ENCODE measurements at places on chromosomes 2 and 18.
A peak's percentile ranks its signal among the peaks of the same experiment; 100 is the strongest.

GRCh38 chr2:3519255-3520205 lies at the start of gene ADI1:
ADI1 (minus strand) TSS chr2:3519531; CDS start chr2:3519487, 44 bp downstream.
- peak; percentile 77 for DNase-seq

GRCh38 chr2:216873573-216873972 lies 13.7 kb upstream of the TNP1 start:
- DNase-seq, result no peak

GRCh38 chr2:6325616-6326015 lies 540.1 kb downstream of the CMPK2 start:
- DNase-seq, result no peak

DNA sequence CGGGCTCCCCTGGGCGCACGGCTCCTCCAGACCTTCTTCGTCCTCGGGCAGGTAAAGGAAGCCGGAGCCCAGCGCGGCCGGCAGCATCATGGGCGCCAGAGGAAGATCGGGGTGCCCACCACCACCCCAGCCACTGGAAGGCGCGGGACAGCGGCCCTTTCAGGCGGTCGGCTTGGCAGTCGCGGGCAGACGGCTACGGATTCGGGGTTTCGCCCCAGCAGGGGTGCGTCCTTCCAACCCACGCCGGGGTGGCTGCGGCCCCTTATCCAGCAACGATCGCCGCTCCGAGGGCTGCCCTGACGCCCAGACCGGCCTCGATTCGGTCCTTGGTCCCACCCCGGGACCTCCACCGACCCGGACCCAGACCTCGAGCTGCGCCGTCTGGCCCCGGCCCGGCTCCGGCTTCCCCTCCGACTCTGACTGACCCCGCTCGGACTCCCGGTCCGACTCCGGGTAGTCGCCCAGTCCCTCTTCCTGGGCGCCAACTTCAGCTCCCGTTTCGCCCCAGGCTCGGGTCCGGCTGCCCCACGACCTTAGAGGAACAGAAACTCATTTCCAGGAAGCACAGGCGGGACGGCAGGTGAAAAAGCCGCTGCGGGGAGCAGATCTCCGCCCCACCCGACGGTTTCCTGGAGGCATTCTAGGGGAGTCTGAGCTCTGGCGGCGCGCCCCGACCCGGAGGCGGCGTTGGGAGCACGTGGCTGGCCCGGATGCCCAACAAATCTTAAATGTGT lies 30.2 kb upstream of the SSB start:
- DNase-seq, result no peak

DNA sequence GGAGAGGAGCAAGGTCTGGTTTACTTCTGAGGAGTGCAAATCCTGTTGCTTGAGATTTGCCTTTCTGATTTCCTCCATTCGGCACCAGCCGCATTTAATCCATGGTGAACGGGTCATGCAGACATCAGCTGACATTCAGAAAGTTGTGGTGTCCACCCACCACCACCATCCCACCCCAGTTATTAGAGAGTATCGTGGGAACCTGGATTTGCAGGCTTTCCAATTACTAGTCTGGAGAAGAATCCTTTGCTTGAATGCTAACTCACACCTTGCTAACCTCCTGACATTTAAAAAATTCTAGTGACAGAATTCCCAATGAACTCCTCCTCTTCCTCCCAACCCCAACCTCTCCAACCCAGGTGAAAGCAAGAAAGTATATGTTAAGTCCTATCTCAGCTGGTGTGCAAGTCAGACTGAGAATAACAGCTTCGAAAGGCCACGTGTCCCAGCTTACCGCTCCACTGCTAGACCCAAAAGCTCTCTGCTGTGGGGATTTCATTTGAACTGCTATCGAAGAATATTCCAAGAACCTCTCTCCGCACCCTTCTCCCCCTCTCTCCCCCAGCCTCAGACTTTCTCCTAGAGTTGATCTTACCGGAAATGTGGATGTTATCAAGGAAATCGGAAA lies 17.7 kb downstream of the BCL11A start:
- no peak for DNase-seq

- DNase-seq, result no peak
Measured at GRCh38 chr2:30628341-30628740, 178.9 kb downstream of the CAPN13 start.

DNA sequence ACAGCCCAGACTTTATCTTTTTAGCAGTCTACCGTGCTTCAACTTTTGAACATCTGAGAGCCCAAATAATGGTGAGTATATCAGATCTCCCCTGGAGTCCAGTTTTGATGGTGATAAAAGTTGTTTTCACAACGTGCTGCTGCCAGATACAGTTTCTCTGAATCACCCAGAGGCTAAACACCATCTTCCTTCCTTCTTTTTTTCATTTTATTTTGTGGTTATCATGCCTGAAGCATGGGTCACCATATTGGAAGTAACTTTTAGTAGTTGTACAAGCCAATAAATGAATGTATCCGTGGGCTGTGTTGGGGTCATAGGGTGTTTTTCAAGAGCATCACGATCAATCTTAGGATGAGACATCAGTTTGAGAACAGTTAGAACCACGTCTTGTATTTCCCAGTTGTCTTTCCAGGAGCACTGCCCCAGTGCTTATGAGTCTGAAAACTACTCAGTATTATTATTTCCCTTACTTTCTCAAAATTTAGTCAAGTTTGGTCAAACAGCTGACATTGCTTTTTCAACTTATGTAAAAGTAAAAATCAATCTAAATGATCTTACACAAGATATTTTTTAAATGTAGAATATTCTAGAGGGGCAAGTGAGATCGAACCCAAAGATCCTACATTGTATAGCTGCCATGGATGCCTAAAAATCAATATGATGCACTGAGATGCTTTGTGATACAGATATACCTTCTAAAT lies 311.4 kb downstream of the CTNNA2 start:
- no peak for DNase-seq

DNA sequence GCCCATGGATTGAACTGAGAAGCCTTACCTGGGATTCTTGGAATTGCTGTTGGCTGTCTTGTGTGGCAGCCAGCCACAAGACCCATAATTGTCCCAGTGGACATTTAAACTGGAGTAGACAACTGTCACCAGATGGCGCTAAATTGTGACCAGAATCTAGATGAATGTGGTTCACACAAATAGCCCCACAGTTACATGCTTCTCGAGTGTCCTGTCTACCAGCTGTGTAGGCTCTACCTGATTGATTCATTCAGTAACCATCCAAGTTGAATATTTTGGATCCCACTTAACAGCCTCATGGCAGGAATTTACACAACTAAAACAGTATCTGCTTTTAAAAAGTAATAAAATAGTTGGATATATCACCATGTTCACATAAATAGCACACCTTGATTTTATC lies 73.2 kb downstream of the MAP4K4 start:
- peak; percentile 59 for DNase-seq

DNA sequence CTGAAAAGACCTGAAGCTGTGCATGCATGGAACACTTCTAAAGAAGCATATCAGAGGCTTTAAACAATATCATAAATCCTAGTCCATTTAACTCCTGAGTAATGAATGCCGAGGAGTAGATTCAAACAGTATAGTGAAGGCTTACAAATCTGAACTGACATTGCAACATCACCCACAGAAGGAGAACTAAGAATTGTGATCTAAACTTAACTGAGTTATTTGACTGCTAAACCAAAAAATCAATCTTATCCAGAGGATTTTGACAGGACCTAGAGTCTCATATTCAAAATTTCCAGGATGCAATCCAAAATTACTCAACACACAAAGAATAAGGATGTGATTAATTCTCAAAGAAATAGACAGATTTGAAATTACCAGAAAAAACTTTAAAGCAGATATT lies 181.0 kb downstream of the SLC39A10 start:
- DNase-seq, result no peak

DNA sequence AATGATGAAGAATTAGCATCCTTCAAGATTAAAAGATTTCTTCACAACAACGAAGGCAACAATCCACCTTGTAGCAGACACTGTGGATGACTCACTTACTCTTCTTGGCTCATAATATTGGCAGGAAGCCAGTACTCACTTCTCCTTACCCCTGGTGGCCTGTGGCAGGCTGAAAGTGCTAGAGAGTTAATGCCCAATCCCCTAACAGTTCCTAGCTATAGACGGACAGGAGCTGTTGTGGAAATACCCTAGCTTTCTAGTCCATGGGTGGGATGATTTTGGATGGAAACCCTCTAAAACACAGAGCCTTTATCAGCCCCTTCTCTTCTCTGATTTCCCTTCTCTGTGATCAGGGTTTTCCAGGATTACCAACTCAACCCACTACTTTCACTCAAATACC lies 128.6 kb upstream of the NYAP2 start:
- DNase-seq, result peak; percentile 26

DNA sequence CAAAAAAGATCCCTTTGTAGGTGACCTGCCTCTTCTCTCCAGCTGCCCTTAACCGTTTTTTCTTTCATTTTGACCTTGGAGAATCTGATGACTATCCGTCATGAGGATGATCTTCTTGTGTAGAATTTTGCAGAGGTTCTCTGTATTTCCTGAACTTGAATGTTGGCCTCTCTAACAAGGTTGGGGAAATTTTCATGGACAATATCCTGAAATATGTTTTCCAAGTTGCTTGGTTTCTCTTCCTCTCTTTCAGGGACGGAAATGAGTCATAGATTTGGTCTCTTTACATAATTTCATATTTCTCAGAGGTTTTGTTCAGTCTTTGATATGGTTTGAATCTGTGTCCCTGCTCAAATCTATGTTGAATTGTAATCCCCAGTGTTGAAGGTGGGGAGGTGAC lies 34.0 kb downstream of the ZC3H8 start:
- no peak for DNase-seq

DNA sequence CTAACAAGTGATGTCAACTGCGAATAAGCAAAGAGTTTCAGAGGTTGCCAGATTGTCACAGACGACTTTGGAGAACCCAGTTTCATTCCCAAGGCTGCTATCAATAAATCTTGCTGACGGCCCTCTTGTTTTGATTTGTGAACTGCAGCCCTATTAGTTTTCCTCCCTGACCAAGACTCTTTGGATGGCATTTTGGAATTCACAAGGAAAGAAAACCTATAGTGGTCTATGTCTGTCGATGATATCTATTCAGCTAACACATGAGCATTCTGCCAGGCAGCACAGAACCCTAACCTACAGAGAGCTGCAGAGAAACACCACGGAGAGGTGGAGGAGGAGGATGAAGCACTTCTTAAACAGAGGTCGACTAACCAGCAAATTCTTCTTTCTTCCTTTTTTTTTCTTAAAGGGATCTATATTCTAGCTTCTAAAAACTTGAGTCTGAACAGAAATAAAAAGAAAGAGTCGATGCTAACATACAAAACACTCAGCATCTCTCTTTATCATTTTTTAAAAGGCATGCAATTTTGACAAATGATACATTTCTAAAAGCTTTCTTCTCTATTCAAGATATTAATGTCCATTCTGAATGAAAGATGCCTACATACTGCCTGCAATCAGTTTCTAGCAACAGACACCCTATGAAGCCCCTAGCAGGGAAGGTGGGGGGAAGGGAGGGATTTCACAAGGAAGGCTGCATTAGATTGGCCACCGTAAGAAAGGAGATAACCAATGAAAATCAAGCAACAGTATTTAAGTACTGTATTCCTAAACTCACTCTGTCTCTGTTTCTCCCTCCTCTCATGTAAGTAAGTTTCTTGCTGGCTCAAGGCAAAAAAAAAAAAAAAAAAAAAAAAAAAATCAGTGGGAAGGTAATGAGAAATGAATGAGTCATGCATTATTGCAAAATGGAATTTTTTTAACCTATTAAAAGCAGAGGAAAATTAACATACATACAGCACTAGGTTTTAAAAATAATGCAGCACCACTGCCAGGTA lies 83.0 kb upstream of the CHRNA1 start:
- DNase-seq, result no peak

DNA sequence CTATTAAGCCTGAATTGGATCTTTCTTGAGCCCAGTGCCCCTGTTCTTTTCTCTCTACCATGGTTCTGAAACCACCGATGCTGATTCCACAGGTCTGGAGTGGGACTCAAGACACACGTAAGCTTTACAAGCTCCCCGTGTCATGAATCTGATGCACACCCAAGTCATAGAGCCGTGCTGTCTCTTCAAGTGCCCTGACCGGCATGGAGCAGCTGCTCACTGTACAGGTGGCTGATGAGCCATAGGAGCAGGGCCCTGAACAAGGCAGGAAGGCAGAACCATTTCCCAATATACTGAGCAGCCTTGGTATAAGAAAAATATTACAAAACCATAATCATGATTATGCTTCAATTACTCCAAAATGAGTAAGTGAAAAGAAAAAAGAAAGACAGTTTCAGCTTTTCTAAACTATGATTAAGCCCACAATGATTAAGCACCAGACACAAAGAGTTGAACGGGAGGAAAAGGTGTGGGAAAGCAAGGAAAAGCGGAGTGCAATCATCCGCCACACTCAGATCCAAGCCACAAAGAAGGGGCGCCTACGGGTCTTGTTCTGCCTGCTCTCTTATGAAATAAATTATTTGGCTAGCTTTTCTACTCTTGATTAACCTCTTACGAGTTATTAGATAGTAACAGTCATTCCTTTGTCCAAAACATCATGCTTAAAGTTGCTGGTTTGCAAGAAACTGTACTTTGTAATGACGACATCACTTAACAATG lies 41.7 kb downstream of the NOL10 start:
- DNase-seq, result no peak

DNA sequence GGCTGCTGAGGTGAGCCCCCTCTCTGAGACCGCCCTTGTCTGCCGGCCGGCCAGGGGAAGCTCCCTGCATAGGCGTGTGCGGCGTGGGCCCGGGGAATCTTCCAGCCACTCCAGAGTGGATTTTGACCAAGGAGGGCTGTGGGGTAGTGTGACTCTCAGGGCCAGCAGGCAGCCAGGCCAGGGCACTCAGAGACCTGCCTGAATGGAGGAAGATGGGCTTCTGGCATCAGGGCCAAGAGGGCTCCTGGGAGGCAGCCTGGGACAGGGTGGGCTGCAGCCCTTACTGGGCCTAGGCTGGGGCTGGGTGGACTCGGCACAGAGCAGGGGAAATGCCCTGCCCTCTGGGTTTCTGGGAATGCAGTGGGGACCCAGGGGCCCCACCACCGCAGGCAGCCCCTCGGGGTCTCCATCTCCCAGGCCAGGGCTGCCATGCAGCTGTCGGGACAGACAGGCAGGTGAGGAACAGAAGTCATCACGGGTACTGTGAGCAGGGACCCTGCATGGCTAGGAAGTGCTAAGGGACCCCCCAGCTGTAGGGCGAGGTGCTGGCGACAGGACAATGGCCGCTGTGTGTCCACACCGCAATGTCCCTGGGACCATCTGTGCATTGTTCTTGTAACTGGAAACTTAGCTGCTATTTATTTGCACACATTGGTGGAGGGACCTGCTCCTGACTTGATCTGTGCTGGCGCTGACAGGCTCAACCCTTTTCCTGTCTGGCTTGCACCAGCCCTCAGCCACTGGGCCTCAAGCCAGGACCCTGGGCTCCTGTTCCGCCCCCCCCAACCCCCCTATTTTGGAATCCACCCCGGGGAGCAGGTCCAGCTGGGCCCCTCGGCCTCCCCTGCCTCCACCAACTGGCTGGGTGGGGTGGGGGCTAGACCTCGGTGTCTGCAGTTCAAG lies 4.1 kb downstream of the PDCD1 start:
- DNase-seq, result no peak

- no peak for DNase-seq
Measured at GRCh38 chr2:120791243-120791961, 55.7 kb downstream of the GLI2 start.

DNA sequence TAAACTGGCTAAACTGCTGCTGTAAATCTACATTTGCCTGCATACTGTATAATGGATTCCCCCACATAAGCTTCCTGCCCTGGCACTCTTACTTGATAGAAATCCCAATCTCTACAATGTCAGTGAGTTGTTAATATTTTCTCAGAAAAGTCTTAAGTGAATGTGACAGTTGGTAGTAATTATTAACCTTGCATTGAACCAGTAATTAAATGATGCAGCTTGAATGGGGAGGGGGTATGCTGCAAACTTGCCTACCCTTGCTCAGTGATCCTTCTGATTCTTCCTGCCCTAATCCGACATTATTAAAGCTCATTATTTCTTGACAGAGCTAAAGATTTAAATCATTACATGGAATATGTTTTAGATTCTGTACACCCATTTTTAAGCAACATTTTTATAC lies 119.0 kb upstream of the CDH7 start:
- no peak for DNase-seq
